ENCODE measurements at places on chromosomes 1 and 21.

DNA sequence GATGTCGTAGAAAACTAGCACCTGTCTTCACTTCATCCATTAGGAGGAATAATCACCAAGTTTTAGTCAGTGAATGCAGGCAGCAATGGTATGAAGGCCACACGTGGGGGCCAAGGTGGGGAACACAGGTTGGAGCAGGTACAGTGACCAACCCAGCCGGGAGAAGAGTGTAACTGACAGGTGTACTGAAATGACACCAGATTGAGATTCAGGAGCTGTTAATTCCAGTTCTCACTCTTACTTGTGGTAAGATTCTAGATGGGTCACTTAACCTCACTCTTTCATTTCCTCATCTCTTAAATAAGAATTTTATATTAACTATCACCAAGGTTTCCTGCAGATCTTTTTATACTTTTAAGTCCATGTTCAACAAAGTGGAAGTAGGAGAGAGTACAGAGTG is 206.2 kb upstream of the PTBP2 start:
- no peak for DNase-seq

DNA sequence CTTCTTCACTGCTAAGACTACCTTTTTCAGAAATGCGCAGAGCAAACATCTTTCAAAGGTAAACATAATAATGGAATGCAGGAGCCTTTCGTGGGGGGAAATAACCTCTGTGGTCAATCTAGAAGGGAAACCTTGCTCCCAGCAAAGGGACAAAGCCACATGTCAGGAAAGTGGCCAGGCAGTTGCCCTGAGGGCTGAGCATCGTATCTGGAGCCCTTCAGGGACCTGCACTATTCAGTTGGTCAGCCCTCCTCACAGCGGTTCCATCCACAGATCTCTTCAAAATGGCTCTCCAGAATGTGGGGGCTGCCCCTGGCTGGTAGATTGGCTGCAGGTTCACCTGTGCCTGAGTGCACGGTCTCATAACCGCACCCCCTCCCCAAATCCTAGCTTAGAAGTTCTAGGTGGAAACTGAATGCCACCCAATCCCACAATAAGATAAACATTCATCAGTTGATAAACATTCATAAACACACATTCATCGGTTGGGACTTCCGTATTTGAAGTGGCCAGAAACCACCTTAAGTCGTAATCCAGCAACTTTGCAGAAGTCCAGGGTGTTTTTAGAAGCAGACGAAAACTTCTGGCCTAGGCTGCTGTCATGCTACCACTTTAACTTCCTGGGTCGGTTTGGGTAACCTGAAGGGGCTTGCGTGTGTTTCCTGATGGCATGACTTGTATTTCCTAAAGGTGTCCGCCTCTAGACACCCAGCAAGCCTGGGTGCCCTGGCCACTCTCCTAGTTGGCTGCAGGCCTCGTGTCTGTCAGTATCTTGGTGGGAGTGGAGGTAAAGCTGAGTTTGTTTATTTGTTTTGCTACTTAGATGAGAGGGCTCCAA is 50.5 kb downstream of the RASSF5 start:
- peak; percentile 49 for DNase-seq

DNA sequence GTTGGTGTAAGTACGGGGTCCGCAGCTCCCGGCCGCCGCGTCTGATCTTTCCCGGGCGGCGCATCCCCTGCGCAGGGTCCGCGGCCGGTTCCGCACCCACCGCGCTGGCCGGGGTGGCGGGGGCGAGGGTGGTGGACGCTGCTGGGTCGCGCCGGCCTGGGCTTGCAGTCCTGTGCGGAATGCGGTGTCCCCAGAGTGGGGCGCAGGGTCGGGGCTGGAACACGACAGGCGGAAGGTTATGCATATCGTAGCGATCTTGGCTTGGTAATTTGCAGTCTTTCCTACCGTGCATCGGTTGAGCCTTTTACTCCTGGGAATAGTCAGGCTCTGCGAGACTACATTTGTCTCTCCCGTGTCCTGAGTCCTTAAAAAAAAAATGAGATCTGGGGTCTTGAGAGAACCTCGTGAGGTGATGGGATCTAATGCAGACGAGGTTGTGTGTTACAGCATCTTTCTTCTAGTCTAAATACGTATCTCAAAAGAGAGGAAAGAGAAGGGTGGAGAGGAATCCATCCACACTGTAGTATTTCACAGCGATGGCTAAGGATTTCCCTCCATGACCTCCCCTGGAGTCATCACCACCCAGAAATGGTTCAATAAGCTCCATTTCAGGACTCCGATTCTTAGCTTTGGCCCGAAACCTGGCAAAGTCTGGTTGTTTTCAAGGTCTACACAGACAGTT is 572 bp downstream of the ATP1B1 start:
- DNase-seq: no peak

DNA sequence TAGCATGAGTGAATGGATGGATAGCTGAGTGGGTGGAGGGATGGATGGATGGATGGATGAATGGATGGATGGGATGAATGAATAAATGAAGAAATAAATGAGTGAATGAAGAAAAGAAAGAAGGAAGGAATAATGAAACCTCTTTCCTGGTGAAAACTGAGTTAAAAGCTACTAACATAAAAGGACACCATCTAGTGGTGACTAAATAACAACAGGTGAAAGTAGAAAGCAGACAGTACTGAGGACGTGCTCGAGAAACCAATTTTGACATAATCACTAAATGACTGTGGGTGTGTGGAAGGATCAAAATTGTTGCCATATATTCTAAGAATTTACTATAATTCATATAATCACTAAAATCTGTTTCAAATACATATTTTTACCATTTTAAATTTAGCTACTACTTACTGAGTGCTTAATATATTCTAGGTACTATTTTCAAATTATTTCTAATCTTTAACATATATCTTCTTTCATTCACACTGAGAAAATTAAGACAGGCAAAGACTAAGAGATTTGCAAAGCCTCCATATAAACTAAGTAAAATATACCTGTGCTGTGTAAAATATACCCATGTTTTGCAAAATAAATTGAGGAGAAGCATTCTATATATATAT is 522.9 kb downstream of the LRRIQ3 start:
- DNase-seq: no peak

- DNase-seq: no peak
Measured at GRCh38 chr1:151001602-151002001, 5.1 kb downstream of the MINDY1 start.

DNA sequence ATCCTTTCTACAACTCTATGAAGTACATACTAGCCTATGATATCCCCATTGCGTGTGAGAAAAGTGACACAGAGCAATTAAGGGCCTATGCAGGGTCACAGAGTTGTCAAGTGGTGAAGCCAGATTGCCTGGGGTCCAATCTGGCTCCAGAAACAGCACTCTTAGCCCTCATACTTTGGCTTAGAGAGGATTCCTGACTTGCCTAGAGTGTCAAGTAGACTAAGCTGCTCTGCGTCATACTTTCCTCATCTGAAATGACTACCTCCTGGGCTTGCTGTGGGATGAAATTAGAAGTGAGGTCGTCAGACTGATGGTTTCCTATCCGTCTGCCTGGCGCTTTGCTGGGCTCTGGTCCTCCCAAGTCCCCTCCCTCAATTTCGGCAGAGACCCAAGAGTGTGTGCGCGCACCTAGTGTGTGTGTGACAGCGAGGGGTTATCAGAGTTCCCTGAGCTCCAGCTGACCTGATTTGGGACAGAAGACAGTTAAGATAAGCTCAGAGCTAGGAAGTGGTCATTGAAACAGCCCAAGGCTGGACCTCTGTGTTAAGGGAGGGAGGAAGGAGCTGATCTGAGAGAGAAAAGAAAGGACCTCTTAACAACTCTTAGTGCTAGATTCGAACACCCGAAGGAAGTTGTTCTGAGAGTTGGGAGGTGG is 5.4 kb upstream of the NUAK2 start:
- no peak for DNase-seq

DNA sequence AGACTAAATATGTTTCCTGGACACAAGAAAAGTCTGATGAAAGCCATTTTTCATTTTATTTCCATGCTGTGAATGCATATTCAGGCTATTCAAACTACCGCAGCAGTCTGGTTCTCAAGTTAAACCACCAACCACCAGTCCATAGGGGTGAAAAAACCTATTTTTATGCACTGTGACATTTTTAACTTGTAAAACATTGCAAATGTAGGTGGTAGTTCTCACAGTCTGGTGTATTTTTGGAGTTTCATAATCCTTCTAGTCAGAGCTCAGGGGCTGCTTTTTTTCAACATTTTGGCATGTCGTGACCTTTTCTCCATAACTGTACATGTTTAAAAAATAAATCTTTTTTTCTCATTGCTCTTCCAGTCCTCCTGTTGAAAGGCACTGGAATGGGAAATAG is 907.6 kb upstream of the ADGRL2 start:
- DNase-seq: no peak

GRCh38 chr1:21702780-21703179 is 33.6 kb upstream of the RAP1GAP start:
- no peak for DNase-seq

DNA sequence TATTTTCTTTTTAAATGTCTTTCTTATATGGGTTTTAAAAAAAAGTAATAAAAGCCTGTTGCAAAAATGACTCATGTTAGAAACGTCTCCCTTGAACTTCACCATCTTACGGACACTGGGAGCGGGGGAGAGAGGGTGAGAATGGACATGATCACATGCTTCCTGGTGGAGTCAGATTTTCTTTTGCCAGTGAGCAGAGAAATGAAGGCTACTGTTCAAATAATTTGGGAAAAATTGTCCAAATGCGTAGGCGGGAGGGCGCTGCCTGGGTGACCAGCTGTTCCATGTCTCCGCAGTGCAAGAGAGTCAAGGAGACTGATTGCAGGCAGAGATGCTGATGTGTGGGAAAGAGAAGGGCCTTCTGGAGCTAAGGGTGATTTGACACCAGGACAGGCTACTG is 23.1 kb downstream of the EIF2D start:
- DNase-seq: no peak

All from CD4-positive, alpha-beta T cell treated with Interleukin-15 for 4 hours (primary cell).